ENCODE measurements at places on chromosomes 16 and 17. TPM values are rescaled to one million over a fixed set of nuclear protein-coding genes. Genes with fewer than 3 reads are reported as not detected.

ZSCAN10 gene
- polyA plus RNA-seq: 220 TPM

CAVIN1 gene
- 18.1 TPM for polyA plus RNA-seq

KRT33A gene
- not detected for polyA plus RNA-seq

CRISPLD2 gene
- polyA plus RNA-seq: 2.1 TPM

KCTD19 gene
- 0.61 TPM for polyA plus RNA-seq

GRCh38 chr16:85614338-85615013 is 1.4 kb downstream of the GSE1 start:
- no peak overlapping the region for H3K27ac ChIP-seq
- H3K27me3 ChIP-seq: peaks cover under 1% of the 10 kb centered on the region
- H3K4me1 ChIP-seq: peaks cover 41% of the 10 kb centered on the region
- DNase-seq: no peak
- no peaks in the 10 kb centered on the region for H3K36me3 ChIP-seq

DNA sequence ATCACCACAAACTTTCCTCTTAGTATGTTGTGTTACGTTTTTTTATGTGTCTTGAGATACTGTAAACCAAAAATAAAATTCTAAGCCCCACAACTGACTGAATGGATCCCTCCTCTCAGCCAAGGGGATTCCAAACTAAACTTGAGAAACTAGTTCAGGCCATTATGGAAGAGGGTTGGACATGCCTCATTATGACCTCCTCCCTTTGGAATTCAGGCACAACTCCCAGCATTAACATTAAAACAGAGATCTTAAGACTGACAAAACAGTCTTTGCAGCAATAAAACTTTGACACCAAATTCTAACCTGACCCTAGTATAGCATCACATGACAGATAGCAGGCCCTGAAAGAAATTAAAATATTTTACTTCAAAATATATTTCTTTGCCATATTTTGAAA is 51.1 kb upstream of the SLC47A1 start:
- H3K36me3 ChIP-seq: no peaks in the 10 kb centered on the region
- DNase-seq: peak; percentile 79
- no peak overlapping the region for H3K4me3 ChIP-seq
- H3K27me3 ChIP-seq: no peaks in the 10 kb centered on the region

DNA sequence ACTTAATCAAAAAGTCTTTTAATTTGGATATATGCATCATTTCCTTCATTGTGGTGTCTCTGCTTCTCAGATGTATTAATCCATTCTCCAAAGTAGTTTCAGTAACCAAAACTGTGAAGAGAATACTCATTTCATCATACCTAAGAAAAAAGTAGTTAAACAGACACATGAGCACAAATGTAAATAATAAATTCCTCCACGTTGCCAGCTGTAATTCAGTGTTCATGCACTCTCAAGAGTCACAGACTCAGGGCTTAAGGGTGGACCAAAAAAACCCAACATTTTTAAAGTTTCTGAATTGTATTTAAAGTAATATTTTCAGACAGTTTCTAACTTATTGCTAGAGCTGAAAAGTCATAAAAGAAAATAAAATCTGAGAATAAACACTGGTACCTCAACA is 19.0 kb downstream of the POLG2 start:
- H3K27me3 ChIP-seq: no peaks in the 10 kb centered on the region
- DNase-seq: no peak
- H3K27ac ChIP-seq: no peak overlapping the region
- peaks cover 34% of the 10 kb centered on the region for H3K36me3 ChIP-seq
- H3K4me3 ChIP-seq: no peak overlapping the region
- no peaks in the 10 kb centered on the region for H3K4me1 ChIP-seq

GRCh38 chr17:2089021-2089422 is 34.1 kb downstream of the HIC1 start:
- no peaks in the 10 kb centered on the region for H3K27me3 ChIP-seq
- peaks cover 17% of the 10 kb centered on the region for H3K4me1 ChIP-seq
- no peak overlapping the region for H3K27ac ChIP-seq
- H3K4me3 ChIP-seq: no peak overlapping the region
- no peak for DNase-seq
- H3K36me3 ChIP-seq: no peaks in the 10 kb centered on the region
